ENCODE measurements at places on chromosomes 4 and X.

GRCh38 chrX:97009391-97009790, 125.7 kb downstream of the RPA4 start:
- DNase-seq: no peak

DNA sequence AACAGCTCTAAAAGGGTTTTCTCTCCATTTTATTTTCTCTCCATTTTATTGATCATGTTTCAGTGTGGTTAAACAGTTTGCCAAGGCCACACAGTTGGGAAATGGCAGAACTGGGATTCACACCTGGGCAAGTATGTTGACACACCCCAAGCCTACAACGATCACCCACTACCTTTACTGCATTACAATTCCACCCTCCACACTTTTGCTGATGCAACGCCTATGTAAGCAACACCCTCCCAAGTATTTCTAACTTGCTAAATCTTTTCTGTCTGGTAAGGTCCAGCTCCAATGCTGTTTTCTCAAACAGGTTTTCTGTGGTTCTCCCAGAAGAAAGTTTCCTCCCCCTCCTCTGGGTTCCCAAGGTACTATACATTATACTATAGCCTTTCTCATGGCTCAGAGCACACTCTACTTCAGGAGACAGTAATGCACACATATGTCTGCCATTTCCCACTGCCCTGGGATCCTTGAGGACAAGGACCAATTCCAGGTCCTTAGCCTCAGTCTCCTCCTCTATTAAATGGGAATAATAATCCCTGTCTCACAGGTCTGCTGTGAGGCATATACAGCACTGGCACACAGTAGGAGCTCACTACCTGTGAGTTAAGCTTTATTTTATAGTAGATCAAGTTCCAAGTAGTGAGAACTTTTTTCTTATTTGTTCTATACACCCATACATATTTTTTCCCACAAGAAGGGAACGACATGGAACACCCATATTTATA, 27.9 kb downstream of the IQSEC2 start:
- DNase-seq: no peak

GRCh38 chr4:188534917-188535316, 395.7 kb downstream of the TRIML1 start:
- DNase-seq: no peak

GRCh38 chr4:180727478-180727877, 1515.7 kb upstream of the TENM3 start:
- no peak for DNase-seq

DNA sequence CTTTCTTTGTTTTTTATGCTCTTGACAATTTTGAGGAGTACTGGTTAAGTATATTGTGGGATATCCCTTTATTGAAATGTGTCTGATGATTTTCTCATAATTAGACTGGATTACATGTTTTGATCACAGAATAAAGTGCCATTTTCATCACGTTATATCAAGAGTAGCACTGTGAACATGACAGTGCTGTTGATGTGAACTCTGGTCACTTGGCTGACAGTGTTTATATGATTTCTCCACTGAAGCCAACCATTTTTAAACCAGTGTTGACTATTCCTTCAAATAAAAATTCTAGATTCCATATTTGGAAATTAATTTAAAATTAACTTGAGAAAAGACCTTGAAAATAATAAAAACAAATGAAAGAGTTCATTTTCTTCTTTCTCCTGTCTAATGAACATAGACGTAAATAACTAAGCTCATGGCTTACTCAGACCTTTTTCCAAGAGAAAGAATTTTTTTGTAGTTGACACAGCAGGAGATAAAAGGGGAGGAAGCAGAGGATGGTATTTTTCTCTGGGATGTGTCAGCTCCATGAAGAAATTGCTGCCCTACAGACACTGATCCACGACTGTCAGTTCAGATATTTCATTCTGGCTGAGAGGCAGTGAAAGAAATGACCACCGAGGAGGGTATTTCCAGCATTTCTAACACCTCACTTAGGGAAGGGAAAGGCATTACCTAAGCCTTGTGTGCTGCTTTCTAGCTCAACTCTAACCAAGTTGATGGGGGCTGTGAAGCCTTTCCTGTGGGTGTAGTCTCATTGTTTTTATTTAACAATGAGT, 150.9 kb upstream of the ANK2 start:
- no peak for DNase-seq

DNA sequence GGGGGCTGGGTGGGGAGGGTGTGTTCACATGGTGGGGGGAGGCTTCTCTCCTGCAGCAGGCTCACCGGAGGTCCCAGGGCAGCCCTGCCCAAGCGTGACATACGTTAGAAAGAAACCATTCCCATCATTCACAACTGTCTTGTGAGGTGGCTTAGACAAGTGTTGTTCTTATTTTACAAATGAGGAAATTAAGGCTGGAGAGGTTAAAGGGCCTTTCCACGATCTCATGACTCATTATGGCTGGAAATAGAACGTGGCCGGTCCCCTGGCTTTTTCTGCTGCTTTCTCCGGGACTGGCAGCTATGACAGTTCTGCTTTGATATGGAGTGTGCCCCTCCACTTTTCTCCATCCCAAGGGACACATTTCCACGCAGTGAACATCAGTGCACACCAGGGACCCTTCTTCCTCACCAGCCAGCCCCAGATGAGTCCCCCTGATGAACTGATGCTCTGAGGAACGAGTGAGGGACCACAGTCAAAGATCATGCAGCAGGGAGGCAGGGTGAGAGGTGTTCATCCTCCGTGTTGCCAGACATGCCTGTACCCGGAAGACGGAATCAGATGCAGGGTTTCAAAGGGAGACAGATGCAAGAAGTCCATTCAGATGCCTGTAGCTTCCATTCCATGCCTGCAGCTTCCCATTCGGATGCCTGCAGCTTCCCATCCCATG, 64.0 kb upstream of the ACSL1 start:
- no peak for DNase-seq

- no peak for DNase-seq
Observed at GRCh38 chr4:136800248-136800647, 732.0 kb downstream of the PCDH18 start.

DNA sequence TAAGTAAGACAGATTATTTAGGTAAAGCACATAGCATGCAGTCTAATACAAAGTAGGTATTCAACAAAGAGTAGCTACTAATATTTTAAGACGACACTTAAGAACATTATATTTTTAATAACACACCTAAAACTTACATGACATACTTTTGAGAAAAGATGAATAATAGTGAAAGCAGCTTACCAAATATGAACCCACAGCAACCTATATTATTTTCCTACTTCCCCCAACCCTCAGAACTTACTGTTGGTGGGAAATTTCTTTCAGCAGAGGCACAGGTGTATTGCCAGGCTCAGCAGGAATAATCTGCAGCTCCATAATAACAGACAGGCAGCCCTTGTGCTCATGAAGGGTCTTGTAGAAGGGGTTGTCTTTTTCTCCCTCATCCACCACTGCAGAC, 498.9 kb downstream of the GLUD2 start:
- no peak for DNase-seq

DNA sequence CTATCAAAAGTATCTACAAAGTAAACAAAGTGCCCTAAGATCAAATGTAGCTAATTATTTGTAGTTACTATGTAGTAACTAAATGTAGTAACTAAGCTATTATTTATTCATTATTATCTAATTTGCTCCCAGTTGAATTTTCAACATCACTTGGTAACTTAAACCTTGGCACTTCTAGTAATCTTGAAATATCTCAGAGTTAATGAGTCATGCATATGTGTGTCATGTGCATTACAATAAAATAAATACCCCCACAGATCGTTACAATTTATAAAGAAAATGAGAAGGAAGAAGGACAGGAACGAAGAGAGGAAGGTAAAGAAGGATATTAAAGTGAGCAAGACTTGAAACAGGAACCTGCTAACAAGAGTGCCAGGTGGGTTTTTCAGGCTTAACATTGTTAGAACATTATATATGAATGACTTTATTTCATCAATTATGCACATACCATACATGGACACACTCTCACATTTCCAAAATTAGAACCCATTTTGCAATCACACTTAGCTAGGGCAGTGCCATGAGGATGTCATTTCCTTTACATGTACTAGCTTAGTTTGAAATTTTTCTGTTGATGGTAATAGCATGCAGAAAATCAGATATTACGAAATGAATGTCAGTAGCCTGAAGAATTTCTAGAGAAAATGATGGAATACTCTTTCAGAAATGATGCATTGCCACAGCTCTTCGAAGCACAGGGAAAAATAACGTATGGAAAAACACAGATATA, 1670.4 kb upstream of the AGA start:
- DNase-seq: no peak
